H7 (cell line): ENCODE measurements at places on chromosomes 1 and 21. TPM values are rescaled to one million over a fixed set of nuclear protein-coding genes. Genes with fewer than 3 reads are reported as not detected.

DNA sequence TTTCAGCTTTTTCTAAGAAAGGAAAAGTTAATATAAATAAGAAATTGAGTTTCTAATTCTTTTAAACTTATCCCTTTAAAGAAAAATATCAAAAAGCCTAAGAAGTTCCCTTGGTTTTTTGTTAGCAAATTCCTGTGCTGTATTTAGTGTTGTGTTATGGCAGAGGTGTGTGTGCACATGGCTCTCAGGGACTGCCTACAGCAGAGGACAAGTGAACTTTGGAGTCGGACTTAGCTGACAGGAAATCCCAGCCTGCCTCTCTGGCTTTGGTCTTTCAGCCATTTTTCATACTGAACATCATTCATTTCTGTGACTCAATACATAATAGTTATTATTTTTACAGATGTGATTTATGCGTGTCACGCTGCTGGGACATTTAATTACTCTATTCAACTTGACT, 149.6 kb downstream of the FMN2 start:
- no peak for DNase-seq

- no peak for DNase-seq
These were observed 4.2 kb downstream of the STXBP3 start for GRCh38 chr1:108750476-108751181.

- no peak for DNase-seq
These were observed 55.0 kb upstream of the TLR5 start for GRCh38 chr1:223197923-223198627.

Gene POLR3GL
- 6.3 and 11.6 TPM in 2 replicates for total RNA-seq
